ENCODE measurements at places on chromosomes 6 and 20.

- no peak for DNase-seq
Observed at GRCh38 chr6:13455552-13455966, 31.8 kb downstream of the GFOD1 start.

DNA sequence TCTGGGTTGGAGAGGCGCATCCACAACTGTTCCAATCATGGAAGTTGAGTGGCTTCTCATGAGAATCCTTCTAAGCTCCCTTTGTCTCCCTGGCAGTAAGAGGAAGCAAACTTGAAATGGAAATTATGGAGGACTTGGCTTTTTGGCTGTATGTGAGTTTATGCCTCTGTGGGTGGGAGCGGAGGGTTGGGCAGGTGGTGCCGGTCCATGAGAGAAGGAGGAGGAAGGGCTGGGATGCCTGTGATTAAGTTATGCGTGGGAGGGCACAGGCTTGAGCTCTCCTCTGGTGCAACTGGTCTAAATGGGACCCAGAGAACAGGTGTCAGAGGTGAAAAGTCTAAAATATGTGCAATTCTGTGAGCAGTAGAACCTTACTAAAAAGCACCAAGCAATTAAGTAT is 2.2 kb downstream of the PHACTR3 start:
- no peak for DNase-seq

DNA sequence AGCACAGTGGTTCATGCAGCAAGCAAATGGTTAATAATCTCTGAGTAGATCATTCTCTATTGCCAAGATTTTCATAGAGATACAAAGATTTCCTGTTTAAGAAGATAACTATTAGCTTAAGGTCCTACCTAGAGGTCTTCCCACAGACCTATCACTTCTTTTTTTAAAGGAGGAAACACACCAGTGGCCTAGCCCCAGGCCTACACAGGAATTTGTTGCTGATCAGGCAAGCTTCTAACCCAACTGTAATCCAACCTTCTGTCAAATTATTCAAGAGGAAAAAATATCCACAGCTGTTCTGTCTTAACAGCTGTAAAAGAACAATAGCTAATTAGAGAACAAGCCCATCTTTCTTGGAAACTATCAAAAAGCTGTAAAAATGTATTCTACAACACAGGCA is 332.8 kb downstream of the BTBD9 start:
- no peak for DNase-seq

- DNase-seq, result no peak
Observed at GRCh38 chr20:44118185-44119033, 68.6 kb downstream of the JPH2 start.

GRCh38 chr20:50494428-50494827 is 15.8 kb upstream of the PTPN1 start:
- DNase-seq, result no peak
